ENCODE measurements at places on chromosomes 16 and 17. TPM values are rescaled to one million over a fixed set of nuclear protein-coding genes. Genes with fewer than 3 reads are reported as not detected.

GRCh38 chr17:8438441-8438840 lies 2.8 kb downstream of the NDEL1 start:
- no peak for DNase-seq

GFOD2 gene
- 19.4 TPM for polyA plus RNA-seq

TBX4 gene
- polyA plus RNA-seq: 13.0 TPM

- DNase-seq: peak; percentile 74
These were observed 5.4 kb upstream of the ZNF213 start for GRCh38 chr16:3129137-3130131.

- no peak for DNase-seq
These were observed 24.7 kb upstream of the PSMD7 start for GRCh38 chr16:74271872-74272271.

DNA sequence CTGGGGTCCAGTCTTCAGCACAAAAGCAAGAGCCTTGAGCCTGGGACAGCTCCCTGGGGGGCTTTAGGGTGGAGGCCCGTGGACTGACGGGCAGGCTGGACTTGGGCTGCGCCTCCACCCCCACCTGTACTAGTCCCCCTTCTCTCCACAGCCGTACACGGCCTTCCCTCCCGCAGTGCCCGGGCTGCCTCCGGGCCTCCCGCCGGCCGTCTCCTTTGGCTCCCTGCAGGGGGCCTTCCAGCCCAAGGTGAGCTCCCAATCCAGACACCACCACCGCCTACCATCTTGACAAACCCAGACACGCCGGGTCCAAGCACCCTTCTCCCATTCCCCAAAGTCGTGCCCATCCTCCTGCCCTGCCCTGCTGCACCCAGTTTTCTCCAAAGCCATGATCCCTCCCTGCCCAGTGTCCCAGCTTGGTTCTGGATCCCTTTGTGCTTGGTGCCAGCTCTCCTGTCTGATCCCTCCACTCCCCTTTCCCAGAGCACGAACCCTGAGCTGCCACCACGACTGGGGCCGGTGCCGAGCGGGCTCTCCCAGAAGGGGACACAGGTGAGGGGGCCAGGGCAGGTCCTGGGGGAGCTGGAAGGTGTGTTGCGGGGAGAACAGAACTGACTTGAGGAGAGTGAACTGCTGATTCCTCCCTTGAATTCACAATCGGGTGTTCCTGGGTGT lies 7.1 kb downstream of the FBRS start:
- DNase-seq: no peak

GRCh38 chr17:63150994-63151464 lies 185.0 kb downstream of the TANC2 start:
- no peak for DNase-seq

GRCh38 chr16:53357955-53358354 lies 76.3 kb upstream of the RBL2 start:
- no peak for DNase-seq

- DNase-seq: no peak
These were observed 34.5 kb downstream of the FAM222B start for GRCh38 chr17:28807925-28808634.

KRT20 gene
- 2.2 TPM for polyA plus RNA-seq

DNA sequence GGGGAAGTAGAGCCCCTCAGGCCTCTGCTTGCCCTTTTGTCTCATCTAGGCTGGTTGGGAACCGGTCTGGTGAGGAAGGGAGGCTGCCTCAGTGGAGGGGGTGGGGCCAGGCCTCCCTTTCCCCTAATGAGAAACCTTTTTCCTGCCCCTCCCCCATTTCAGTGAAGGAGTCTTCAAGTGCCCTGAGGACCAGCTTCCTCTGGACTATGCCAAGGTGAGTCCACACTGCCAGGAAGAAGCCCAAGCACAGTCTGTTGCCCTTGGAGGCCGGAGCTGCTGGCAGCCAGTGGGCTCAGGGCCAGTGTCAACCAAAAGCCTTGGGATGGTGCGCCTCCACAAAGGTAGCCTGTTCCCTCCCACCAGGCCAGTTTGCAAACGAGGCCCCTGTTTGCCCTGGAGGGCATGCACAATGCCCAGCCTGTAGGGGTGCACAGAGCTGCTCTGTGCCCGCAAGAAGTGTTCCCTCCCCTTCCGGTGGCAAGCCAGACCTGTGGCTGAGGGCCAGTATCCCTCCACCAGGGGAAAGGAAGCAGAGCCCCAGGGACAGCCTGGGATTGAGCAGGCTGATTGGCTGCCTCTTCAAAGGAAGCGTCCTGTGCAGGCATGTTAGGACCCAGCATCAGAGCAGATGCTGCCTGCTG lies 3.4 kb downstream of the TRAF4 start:
- DNase-seq: no peak

DNA sequence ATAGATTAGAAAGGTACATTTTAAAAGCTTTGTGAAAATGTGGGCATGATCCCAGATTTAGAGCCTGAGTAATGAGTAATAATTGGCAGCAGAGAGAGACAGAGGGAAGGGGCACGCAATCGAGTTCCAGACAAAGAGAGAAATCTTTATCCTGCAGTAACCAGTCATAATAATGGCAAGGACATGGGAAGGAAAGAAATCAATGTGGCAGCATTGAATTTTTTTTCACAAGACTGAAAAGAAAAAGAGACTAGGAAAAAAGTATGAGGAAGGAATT lies 790.8 kb upstream of the SOX9 start:
- no peak for DNase-seq

CD300E gene
- 2.1 TPM for polyA plus RNA-seq

GRCh38 chr17:34386697-34387550 lies 23.9 kb upstream of the CCL1 start:
- DNase-seq: no peak

DNA sequence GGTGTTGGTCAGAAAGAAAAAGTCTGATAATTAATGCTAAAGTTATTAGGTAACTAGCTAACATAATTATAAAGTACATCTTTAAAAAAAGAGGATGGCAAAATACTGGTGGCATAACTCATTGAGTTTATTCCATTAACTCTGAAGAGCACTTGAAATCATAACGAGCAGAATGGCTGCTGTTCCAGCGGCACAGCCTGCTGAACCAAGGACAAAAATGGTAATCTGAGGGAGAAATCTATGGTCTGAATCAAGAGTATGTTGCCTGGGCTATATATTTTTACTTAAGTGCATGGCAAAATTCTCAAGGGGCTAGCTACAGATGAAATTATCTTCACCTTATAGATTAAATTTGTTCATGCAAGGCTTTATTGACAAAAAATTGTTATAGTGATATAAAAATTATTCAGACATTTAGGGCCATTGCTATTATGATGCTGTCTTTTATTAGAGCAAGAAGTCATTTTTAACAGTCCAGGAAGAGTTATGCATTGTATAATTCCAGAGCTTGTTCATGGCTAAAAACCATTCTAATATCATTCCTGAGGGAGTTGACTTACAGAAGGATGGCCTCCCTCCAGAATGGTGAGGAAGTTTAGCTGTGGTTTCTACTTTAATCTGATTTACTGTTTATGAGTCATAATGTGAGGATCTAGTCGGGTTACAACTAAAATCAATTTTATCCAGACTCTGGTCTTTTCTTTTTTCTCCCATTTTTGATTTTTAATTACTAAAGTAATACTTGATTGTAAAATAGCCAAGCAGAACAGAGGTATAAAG lies 41.4 kb upstream of the ANKFN1 start:
- no peak for DNase-seq

DNA sequence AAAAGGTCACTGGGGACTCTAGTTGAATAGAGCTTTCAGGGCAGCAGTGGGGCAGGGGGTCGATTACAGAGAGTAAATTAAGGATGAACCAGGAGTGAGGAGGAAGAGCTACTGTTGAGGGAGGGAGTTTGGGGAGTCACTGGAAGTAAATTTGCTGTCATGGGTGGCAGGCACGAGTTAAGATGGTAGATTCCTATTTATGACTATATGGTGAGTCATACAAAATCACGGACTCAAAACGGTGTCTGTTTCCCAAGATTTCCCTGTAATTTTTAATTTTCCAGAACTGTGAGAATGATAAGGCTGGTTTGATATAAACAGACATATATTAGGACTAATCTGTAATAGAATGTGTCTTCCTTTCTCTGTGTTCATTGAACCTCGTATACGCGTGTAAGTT lies 287.6 kb upstream of the GOT2 start:
- no peak for DNase-seq

DNA sequence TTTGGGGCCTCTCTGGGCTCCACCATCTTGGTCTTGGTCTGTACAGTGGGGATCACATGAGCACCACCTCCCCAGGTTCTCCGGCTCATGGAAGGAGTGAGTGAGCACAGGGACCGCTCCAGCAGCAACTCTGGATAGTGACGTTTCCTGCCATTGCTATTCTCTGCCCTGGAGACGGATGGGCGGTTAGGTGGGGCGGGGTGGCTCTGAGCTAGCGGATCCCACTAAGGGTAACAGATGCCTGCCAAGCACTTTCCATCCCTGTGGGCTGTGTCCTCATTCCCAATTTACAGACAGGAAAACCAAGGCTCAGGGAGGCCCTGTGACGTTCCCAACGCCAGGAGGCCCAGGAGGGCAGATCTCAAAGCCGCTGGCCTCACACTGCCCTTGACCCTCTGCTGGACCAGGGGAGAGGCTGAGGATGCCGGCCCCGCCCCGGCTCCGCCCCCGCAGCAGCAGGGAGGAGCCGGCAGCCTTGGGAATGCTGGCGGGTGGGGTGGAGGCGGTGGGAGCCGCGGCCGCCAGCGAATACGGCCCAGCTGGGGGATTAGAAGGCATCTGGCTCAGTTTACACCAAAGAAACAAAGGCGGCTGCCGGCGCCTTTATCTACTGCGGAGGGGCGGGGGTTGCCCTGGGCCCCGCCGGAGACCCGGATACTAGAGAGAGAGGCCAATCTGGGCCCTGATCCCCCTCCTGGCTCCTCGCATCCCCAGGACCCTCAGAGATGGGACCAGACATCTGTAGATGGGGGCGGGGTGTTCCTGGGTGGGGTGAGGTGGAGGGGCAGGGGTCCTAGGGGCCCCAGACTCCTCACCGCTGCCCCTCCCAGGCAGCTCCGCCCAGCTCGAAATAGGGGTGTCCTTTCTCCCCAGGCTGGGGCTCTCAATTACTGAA lies 122.3 kb upstream of the CIBAR2 start:
- DNase-seq: peak; percentile 67

GRCh38 chr16:76346210-76346609 lies 69.0 kb downstream of the CNTNAP4 start:
- DNase-seq: no peak

KRTAP4-4 gene
- polyA plus RNA-seq: not detected

- DNase-seq: no peak
These were observed 22.8 kb downstream of the COX11 start for GRCh38 chr17:54945671-54946070.

MPRIP gene
- polyA plus RNA-seq: 158 TPM

ST6GALNAC2 gene
- polyA plus RNA-seq: 7.6 TPM

HCRT gene
- polyA plus RNA-seq: not detected

DNA sequence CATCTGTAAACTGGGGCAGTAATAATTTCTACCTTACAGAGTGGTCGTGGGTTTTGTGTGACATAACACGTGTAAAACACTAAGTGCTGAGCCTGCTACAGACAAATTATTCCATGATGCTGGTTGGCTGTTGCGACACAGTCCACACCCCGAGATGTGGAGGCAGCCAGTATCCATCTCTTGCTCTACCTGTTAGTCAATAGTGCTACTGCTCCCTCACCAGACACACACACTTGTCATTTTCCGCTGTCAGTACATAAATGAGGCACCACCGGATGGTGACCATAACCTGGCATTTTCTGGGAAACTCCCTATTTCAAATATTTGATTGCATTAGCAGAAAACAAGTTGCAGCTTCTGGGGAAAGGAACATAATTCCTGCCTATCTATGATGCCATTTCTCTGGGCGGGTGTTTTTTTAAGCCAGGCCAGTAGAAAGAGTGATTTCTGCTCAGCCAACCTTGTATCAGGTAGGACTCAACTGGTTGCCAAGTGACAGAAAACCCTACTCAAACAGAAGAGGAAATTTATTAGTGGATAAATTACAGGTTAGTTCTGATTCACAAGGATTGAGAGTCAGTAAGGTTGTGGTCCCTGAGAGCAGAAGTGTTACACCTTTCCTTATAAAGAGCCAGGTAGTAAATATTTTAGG lies 24.1 kb downstream of the DNAJA2 start:
- DNase-seq: no peak

DNA sequence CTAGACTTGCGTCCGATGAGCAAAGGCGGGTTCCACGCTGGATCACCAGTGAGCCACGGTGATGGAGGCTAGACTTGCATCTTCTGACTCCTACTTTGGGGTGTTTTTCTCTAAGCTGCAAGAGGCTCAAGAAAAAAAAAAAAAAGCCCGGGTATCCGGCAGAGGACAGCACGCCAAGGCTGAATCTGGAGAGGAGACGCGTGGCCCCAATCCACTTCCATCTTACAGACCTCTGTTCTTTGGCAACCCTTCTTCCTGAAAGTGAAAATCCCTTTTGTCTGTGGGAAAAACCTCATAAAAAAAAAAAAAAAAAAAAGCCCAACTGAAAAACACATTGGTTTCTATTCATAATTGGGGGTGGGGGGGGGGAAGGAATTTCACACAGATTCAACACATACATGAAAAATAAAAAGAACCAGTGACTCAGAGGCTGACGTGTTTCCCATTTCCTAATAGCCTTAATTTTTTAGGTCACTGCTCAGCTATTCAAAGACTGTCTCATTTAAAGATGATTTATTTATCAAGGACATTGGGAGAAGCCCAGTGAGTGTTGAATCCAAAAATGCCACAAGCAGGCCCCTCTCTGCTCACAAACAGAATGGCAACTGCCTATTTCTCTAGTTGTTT lies 258.3 kb downstream of the FOXL1 start:
- no peak for DNase-seq

PLD2 gene
- polyA plus RNA-seq: 21.7 TPM

DNA sequence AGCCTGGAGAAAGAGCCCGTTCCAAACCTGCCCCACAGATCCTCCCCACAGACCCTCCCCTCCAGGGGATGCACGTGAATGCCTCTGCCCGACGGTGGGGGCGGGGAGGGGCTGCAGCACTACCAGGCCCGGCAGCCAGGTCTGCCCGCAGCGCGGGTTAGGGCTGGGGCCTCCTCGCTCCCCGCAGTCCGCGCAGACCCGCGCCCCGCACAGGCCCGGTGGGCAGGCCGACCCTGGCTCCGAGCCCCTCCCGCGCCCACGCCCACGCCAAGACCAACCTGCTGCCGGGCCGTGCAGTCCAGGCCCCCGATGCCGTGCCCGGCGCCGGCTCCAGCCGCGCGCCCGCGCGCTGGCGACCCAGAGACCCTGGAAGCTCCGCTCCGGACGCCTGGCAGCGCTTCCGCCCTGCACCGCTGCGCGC lies at the start of gene RPUSD1:
TSS of gene RPUSD1 (minus strand) at position 404 of the 421 bp plus-strand sequence. CDS start 644 bp downstream, outside the sequence.
- no peak for DNase-seq

DNA sequence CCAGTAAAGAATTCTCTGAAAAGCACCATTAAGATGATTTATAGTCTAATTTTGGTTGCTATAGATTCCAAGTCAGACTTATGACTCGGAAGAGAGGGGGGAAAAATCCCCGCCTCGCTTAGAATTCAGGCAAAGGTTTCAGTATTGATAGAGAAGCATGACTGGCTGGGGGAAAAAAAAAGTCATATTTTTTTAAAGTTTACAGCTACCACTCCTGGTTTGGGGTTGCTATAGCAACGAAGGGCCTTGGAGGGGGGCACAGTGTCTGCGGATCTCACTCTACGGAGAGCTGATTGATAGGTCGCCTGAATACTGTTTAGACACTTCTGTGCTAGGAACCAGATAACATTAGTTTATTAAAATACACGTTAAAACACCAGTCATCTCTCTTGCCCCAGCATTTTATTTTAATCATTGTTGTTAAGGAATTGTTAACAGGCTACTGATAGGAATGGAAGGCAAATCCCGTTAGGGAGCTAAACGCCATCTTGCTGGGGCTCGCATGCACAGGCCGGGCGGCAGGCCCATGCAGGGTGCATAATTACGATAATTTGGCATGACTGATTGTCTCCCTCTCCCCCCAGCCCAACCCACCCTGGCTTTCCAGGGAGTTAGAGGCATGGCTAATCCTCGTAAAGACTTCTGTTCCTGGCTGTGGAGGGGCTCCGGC lies 380.0 kb upstream of the XYLT1 start:
- DNase-seq: no peak

TANC2 gene
- polyA plus RNA-seq: 5.8 TPM
